ENCODE measurements at places on chromosomes 3 and 15.

GRCh38 chr3:38002291-38002876, 11.8 kb downstream of the VILL start:
- DNase-seq, result no peak

DNA sequence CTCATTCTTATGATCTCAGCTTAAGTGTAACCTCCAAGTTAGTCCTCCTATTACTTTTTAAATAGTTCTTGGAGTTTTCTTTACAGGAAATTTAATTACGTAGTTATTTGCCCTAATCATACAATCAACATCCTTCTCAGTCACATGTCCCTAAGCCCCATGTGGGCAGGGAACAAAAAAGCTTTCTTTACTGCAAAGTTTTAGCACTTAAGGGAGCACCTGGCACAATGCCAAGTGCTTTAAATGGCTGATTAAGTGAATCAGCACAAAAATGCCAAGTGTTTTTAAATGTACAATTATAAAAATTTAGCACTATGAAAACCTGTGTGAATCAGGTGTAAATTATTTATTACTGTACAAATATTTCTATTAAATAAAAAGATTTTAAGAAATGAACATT, 445.3 kb downstream of the C3orf38 start:
- DNase-seq, result no peak

DNA sequence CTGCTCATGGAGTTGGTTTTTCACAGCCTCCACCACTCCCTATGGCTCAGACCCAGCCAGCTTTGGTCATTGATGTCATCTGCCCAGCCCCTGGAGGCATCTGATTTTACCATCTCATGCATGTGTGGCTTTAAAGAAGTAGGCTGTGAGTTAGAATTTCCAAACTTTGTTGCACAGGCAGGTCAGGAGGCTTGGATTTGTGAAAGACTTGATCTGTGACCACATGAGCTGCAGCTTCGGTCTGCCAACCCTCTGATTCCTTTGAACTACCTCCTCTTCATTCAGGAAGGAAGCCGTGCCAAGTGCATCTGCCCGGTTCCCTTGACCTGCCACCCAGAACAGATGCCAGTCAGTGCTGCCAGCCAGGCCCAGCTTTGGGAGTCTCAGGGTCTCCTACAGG, 9.2 kb downstream of the CTXND1 start:
- no peak for DNase-seq

- DNase-seq, result no peak
Measured at GRCh38 chr3:100333970-100334487, 528 bp upstream of the NIT2 start.

GRCh38 chr3:69290006-69290405, 95.9 kb downstream of the FRMD4B start:
- DNase-seq, result no peak

- DNase-seq, result no peak
Measured at GRCh38 chr3:121473001-121473400, 72.8 kb downstream of the POLQ start.

DNA sequence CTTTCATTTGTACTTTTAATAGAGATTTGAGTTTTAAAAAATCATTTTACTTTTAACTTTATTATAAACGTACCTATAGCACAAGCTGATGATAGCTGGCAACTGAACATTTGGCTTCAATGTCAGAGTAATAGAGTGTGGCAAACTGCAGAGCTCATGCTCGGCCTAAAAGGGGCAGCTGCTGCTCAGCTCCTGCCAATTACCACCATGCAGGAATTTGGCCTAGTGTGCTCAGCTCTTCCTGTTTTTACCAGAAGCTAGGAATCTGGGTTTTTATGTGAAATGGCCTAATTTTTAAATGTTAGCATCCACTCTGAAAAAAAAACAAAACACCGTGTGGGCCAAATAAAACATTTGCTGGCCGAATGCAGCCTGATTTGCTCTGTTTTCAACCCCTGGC, 1.8 kb downstream of the IFT122 start:
- DNase-seq, result no peak

- no peak for DNase-seq
Measured at GRCh38 chr3:102105193-102105592, 255.9 kb downstream of the NFKBIZ start.
